ENCODE measurements at places on chromosomes 16 and 17. TPM values are rescaled to one million over a fixed set of nuclear protein-coding genes. Genes with fewer than 3 reads are reported as not detected.

Gene PRAC2
- total RNA-seq: 0.71 TPM

Gene DRC3
- 1.1 TPM for total RNA-seq

Gene MT1G
- total RNA-seq: not detected

Gene ENPP7
- not detected for total RNA-seq

Gene RCVRN
- not detected for total RNA-seq

Gene KREMEN2
- total RNA-seq: 3.7 TPM

Gene NUPR1
- 64.9 TPM for total RNA-seq

Gene GINS2
- total RNA-seq: 10.9 TPM

Gene CLEC19A
- total RNA-seq: not detected

Gene SLC38A8
- 11.7 TPM for total RNA-seq

Gene ABCA8
- 33.8 TPM for total RNA-seq

Gene FKBP10
- 236 TPM for total RNA-seq

Gene CDH11
- not detected for total RNA-seq

Gene SBK1
- total RNA-seq: 0.19 TPM

Gene DPEP3
- not detected for total RNA-seq

DNA sequence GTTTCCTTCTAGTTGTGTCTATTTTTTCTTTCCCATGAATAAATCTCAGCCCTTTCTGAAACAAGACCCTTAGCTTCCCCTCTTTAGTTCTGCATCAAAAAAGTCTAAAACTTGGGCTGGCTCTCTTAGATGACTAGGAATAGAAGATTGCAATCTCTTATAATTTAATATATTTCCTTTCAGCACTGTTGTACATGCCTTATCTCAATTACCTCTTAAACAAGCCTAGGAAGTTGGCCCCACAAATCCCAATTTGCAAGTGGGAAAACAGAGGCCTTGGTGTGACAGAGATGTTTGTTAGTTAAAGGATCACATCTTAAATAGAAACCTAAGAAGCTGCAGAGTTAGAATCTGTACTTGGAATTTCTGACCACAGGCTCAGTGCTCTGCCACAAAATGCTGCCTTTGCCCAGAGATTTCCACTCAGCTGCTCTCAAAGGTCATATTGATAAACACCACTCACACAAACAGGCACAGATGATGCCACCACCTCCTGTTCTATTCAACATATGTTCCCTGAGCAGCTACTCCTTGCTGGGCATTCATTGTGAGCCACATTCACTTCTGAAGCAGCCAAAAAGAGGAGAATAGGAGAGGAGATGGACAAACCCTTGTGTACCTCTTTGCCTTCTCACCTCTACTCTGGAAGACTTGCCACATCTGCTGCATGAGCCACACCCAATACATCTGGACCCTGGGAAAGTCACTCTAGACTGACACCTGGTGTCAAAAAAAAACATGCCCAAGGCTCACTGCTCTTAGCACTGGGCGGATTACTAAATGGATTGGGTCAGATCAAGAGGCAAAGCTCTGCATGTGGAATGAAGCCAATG, 5.5 kb downstream of the CCDC182 start:
- DNase-seq: peak; percentile 62

DNA sequence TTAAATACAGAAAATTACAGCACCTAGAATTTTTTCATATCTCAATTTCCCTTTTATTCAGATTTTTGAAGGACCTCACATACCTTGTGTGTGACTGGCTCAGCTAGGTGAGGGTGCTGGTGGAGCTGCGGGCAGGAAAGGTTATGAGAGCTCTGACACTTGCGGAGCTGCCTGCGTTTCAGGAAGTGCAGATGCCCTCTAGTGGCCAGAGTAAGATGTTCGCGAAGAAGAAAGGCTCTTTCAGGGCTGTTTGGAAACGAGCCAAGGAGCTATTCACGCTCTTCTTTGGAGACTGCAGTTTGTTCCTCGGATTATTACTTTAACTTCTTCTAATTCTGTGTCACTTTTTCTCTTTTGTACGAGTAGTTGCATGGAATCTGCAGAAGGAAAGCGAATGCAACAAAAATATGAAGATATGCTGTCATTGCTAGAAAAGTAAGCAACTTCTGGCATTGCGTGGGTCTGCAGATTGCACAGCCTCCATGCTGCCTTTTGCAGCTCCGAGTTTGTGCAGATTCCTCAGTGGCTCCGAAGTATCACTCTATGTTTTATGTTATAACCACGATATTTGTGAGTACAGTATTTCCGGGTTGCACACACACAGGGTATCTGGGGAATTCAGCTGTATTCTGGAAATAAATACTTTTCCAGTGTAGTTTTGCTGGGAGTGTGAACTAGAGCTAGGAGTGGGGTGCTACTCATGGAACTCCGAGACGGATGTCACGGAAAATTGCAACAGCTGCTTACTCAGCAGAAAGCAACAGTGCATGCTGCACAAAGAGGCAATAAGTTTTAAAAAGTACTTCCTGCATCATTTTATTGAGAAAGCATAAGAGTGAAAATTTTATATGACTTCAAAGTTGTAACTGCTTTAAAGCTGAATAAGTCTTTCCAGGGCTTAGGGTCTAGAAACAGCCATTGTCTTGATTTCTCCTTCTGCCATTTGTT, 46.3 kb downstream of the DNAH9 start:
- DNase-seq: peak; percentile 90

DNA sequence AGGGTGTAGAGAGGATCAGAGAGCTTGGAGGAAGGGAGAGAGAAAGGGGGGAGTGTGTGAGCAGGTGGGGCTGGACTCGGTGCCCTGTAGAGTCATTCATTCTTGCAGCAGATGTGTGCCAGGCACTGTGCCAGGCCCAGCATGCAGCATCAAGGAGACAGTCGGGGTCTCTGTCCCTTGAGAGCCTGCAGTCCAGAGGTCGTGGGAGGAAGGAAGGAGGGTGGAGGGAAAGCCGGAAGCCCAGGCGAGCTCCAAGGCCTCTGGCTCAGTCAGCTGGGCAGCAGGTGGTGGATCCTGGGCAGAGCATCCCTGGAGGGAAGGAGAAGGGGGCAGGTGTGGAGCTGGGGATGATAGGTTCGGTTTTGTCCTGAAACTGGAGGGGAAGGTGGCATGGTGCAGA, 27.5 kb downstream of the EPN2 start:
- no peak for DNase-seq

GRCh38 chr16:67482233-67482924, 968 bp downstream of the AGRP start:
- no peak for DNase-seq

GRCh38 chr16:17058471-17058870, 412.3 kb downstream of the XYLT1 start:
- DNase-seq: no peak

DNA sequence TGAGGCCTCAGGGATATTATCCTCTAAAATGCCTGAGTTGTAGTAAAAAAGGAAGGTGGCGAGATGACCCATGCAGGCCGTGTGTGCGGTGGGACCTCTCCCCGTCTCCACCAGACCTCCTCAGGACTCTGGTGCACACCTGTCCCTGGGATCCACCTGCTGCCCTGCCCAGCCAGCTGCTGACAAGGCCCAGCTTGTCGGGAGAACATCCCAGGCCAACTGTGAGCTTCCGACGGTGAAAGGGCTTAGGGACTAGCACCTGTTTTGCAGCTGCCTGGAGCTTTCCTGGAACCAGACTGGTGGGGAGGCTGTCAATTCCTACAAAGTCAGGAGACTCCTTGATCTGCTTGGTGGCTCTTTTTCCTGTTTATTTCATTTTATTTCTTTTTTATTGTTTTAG, 11.6 kb downstream of the IL34 start:
- no peak for DNase-seq

DNA sequence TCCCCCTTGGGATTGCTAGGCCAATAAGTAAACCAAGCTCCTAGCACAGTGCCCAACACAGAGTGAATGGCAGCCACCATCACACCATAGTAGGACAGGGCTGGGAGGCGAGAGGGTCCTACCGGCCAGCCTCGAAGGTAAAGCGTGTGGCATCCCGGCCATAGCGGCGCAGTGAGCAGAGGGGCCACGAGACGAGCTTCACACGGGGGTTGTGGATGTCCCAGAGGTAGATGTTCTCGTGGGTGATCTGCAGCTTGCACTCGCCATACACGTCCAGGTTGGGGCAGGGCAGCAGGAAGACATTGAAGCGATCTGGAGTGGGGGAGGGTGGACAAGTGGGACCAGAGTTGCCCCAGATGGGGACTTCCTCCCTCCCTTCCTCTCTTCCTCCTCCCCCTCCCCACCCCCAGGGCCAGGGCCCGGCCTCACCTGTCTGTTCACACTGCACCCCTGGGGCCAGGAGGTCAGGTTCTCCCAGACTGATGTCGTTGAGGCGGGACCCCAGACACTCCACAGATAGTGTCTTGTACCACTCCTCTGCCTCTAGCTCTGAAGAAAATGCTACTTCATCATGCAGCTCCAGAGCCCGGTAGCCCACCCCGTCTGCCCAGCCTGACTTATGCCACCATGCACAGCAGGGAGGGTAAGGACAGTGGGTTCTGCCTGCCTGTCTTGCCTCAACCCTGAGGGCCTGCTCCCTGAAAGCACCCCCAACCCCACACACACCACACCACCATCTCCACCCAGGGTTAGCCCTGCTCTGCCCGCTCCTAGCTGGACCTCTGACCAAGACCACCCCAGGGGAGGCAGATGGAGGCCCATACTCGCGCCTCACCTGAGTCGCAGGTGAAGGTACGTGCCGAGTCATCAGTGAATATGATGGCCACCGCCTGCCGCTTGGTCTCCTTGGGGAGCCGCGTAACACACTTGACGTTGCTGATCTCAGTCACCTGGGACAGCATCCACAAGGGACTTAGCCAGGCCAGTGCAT, 11.3 kb downstream of the DOK4 start:
- no peak for DNase-seq

DNA sequence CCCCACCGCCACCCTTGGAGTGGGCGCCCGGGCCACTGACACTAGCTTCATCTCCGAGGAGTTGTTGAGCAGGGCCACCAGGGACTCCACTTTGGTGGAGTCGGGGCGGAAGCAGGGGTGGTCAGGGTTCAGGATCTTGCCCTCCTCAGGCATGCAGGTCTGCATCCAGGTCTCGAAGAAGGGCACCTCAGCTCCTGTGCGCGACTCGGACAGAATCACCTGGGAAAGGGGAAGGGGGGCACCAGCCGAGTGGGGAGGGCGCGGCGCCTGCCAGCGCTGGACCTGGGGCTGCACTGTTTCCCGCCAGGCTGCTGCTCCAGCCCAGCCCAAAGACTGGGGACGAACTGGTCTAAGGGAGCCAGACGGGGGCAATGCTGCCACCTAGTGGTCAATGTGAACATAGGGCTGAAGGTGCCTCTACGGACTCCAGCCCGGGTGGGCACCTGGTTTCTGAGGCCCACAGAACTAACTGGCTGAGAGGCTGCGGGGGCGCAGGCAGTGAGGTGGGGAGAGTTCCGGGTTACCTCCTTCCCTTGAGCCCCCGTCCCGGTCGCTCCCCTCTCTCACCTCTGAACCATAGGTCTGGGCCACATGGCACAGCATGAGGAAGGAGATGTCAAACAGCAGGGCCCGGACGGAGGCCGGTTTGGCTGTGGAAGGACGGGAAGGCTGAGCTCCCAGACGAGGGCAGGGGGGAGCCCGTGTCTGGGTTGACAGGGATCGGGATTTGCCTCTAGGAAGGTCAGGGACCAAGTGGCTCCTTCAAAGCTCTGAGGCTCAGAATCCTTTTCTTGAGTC, 11.8 kb downstream of the CSF3 start:
- DNase-seq: peak; percentile 83

GRCh38 chr16:81216706-81217105, 21.8 kb upstream of the BCO1 start:
- no peak for DNase-seq

DNA sequence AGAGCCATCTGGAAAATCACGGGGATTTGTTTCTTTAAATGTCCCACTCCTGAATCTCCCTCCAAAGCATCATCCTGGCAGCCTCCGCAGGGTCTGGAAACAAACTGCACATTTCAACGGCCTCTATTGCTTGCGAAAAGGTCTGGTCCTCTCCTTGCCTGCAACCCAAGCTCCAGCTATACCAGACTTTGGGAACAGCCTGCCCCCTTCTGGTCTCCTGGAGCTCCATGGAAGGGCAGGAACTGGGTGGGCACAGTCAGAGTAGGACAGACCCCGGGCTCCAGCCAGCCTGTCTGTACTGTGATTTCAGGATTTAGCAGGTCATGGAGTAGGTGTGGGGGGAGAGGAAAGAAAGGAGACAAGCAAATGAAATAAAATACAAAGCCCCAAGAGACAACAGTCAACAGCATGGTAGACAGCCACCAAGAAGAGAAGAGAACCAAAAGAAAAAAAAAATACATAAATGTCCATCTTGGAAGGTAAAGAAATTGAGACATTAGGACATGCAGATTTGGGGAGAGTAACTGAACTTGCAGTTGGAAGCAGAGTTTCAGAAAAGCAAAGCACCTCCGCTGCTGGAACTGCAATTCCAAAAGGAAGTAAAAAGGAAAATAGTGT, 2.7 kb downstream of the XYLT1 start:
- DNase-seq: peak; percentile 83

DNA sequence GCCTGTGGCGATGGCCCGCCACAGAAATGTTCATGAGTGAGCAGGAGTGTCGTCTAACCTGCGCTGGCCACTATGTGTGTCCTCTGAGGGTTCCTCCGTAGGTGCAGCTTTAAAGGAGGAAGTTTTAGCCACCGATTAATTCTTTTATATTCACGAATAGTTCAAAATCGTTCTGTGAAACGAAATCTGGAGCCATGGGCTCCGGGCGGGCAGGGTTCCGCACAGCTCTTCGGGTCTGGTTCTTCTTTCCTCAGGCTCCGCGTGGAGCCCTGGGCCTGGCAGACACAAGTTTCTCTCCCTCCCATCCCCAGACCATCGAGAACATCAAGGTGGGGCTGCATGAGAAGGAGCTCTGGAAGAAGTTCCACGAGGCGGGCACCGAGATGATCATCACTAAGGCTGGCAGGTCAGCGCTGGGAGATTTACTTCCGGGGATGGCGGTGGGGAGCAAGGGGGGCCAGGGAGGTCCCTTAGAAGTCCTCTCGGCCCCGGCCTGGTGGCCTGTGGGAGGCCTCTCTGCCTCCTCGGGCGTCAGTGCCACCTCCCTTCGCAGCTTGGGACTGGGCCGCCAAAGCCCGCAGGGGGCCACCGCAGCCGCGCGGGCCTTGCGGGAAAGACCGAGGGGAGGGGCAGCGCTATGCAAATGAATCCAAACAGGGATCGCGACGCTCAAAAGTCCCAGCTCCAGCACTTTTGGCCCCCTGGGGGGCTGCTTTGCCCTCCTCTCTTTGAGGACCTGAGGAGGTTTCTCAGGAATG, 5.2 kb downstream of the TBX4 start:
- no peak for DNase-seq

DNA sequence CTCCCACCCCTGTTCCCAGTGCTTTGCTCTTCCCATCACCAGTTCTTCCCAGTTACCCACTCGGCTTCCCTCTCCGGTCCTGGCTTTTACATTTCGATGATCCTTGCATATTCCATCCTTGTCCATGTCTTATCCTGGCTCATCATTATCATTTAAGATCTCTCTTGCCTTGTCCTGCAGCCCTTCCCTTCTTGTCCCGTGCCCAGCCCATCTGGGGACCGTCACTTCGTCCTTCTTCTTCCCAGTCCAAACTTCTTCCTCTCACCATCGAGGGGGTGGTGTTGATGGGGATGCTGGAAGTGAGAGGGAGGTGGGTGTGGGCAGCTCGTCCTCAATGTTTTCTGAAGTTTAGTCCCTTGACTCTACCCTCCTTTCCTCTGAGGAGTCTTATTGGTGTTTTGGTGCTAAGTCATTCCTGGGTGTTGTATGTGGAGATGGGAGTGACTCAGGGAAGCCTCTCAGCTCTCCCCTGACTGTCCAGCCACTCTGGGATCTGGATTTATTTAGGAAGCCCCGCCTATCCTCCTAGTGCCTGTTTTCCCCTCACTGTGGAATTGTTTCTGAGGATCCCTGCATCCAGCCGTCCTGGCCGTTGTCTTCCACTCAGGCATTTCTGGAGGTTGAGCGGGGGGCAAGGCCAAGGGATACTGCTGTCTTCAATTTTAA, 975 bp downstream of the SNX29 start:
- DNase-seq: peak; percentile 37

GRCh38 chr17:65952586-65952985, 239.3 kb downstream of the CEP112 start:
- no peak for DNase-seq

GRCh38 chr16:49464093-49464492, 90.5 kb downstream of the C16orf78 start:
- DNase-seq: no peak
